ENCODE measurements at places on chromosomes 1 and 21.
A peak's percentile ranks its signal among the peaks of the same experiment; 100 is the strongest.

GRCh38 chr21:30924146-30924700 lies 42.8 kb upstream of the KRTAP11-1 start:
- DNase-seq, result no peak

DNA sequence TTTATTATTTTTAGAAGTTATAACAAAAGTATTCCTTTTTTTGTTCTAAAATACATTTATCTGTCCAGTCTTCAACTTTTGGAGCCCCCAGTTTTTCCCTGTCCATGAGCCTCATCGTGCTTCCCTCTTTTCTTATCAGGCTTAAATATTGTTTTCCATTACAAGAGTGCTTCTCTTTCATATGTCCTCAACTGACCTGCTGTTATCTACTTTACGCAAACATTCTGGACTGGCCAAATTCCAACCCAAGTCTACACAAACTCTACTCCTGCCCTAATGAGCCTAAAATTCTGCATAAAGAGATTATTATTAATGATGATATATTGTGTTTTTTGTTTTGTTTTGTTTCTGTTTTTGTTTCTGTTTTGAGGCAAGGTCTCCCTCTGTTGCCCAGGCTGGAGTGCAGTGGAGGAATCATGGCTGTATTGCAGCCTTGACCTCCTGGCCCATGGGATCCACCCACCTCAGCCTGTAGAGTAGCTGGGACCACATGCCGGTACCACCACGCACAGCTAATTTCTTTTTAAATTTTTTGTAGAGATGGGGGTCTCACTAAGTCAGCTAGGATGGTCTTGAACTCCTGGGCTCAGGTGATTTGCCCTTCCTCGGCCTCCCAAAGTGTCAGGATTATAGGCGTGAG lies 318.8 kb upstream of the NEGR1 start:
- DNase-seq, result no peak

DNA sequence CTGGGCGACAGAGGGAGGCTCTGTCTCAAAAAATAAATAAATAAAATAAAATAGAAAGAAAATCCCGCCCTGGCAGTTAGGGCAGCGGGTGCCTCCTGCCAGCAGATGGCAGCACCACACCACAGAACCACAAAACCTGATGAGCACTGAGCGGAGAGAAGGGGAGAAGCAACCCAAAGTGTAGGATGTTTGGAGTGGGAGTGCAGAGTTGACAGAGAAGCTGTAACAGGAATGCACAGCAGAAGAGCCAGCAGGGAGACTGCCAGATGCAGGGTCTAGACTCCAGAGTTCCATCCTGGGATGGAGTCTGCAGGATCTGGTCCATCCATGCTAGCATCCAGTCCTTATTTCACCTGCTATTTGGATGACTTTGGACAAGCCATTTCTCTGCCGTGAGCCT lies 29.7 kb upstream of the KIRREL1 start:
- DNase-seq, result peak; percentile 86

- no peak for DNase-seq
These were observed 27.2 kb upstream of the CAPZB start for GRCh38 chr1:19512545-19512944.

DNA sequence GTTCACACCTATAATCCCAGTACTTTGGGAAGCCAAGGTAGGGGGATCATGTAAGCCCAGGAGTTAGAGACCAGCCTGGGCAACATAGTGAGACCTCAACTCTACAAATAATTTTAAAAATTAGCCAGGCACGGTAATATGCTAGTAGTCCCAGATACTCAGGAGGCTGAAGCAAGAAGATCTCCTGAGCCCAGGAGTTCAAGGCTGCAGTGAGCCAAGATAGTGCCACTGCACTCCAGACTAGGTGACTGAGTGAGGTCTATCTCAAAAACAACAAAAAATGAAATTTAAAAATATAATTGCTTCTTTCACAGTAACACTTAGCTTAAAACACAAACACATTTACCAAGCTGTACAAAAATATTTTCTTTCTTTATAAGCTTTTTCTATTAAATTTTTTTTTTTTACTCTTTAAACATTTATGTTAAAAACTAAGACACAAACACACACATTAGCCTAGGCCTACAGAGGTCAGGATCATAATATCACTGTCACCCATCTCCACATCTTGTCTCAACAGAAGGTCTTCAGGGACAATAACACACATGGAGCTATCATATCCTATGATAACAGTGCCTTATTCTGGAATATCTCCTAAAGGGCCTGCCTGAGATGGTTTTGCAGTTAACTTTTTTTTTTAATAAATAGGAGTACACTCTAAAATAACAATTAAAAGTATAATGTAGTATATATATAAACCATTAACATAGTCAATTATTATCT lies 43.9 kb downstream of the TESK2 start:
- no peak for DNase-seq

DNA sequence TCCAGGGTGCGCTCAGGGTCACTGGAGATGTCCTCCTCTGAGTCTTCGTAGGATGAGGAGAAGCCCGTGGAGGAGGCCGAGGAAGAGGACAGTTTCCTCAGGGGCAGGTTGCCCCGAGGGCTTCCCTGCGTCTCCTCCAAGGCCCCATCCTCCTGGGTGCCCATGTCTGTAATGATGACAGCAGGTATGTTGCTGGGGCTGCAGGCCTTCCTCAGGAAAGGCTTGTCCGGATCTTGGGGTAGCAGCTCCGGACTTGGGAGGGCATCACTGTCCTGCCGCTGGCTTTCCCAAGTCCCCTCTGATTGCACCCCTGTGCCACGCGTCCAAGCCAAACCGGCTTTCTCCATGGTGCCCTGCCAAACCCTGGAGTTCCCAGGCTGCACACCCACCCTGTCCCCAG lies 3.5 kb downstream of the ITPKB start:
- DNase-seq, result no peak

- DNase-seq, result peak; percentile 28
These were observed 369.7 kb downstream of the RRAGC start for GRCh38 chr1:38489844-38490270.

DNA sequence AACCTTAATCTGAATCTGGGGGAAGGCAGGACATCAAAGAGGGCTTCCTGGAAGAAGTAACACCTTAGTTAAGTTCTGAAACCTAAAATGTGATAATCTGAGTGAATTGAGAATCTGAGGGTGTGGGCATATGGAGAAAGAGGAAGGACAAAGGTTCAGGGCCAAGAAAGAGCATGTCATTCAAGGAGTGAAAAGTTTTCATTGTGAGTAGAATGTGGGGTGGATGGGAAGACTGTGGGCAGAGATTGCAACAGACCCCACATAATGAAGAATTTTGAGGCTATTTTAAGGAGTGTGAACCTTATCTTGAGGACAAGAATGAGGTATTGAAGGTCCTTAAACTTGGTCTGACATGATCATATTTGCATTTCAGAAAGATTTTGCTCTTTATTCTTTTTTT lies 227.2 kb downstream of the PTGER3 start:
- DNase-seq, result no peak

- DNase-seq, result no peak
These were observed 14.8 kb upstream of the S1PR1 start for GRCh38 chr1:101221945-101222429.

DNA sequence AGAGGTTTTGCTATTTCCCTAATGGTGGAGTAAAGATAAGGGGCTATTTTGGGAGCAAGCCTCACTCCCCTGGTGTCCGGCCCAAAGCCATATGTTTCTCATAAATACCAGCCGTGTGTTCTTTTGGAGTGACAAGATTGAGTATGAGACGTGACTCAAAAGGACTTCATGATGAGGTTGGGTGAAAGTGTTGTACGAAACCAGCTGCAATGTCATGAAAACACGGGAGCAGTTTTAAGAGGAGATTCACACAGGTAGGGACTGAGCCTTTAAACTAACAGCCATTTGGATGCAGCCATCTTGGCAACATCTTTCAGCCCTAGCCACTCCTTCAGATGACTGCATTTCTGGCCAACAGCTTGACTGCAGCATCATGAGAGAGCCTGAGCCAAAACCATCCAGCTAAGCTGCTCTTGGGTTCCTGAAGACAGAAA lies 532.3 kb upstream of the USP24 start:
- DNase-seq, result no peak

- DNase-seq, result no peak
These were observed 27.3 kb downstream of the VANGL2 start for GRCh38 chr1:160427625-160428024.

DNA sequence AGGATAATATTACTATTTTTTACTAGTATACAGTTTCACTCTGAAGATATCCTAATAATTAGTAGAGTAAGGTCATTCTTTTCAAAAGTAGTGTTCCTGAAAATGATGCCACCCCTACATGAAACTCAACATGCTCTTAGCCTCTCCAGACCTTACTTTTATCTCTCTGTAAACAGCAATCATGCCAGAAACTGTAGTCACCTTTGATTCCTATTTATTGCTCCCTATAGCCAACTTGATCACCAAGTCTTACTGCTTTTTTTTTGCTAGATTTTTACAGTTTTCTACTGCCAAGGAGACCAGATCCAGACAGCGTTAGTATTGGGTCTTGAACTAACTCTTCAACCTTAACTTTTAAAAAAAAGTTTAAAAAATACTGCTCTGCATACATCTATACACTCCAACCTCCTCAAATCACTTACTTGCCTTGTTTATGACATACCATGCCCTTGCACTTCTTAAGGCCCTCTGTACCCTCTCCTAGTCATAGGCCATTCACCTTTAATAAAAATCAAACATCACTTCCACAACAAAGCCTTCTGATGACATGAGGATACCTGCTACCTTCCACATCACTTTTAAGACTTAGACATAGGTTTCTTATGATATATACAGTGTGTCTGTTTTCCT lies 36.1 kb downstream of the ZNHIT6 start:
- no peak for DNase-seq

- DNase-seq, result peak; percentile 92
These were observed 539 bp downstream of the ATP8B2 start for GRCh38 chr1:154325583-154326545.

DNA sequence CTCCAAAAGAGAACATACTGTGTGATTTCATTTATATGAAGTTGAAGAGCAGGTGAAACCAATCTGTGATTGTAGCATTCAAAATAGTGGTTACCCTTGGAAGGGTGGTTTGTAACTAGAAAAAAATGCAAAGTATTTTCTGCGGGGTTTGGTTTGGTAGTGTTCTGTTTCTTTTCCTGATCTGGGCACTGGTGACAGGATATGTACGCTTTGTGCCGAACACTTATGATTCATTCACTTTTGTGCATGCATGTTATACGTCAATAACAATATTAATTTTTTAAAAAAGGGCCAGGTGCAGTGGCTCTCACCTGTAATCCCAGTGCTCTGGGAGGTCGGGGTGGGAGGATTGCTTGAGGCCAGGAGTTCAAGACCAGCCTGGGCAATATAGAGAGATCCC lies 63.8 kb downstream of the CD34 start:
- DNase-seq, result no peak

DNA sequence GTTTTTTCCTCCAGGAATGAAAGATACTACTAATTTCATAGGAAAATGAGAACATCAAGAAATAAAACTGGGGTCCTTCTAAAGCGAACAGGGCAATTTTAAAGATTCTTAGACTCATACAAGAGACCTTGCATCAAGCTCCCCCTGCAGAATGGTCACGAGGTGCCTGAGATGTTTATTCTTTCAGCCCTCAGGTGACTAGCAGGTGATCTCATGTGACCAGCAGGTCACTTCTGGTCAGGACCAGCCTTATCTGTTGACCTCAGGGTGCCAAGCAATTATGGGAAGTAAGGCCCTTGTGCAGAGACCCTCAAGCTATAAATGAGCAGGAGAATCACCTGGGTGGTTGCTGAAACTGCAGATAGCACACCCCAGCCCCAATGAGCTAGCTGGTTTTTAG lies 20.6 kb upstream of the TMEM51 start:
- DNase-seq, result no peak

GRCh38 chr1:205629751-205630150 lies 2.1 kb downstream of the ELK4 start:
- no peak for DNase-seq

GRCh38 chr1:46472498-46473181 lies 17.0 kb upstream of the DMBX1 start:
- no peak for DNase-seq

GRCh38 chr1:45923343-45923742 lies 119.9 kb downstream of the MAST2 start:
- no peak for DNase-seq

- DNase-seq, result no peak
These were observed 51.6 kb downstream of the IRF2BP2 start for GRCh38 chr1:234558330-234558836.

- DNase-seq, result no peak
These were observed 304.5 kb downstream of the TTLL7 start for GRCh38 chr1:83694449-83694848.

DNA sequence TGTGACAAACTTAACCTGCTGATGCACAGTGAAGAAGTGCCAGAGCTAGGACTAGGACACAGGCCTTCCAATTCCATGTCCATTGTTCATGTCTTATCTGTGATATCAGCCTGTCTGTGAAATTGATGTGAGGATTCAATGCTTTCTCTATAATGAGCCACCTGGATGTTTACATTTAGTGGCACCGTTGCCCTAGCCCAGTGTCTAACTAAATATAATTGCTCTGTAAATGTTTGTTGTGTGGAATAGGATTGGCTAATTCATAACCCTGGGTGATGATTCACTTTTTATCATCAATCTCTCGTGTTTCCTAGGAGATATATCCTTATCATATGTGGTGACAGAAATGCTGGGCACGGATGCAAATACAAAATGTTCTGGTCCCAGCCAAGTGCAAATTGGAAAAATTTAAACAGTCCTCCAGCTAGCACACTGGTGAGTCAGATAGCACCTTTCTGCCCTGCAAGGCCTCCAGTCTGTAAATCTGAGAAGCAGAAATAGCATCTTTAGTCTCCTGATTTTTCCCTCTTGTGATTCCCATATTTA lies 46.9 kb upstream of the GNG12 start:
- DNase-seq, result no peak

GRCh38 chr1:209486861-209487593 lies 96.5 kb upstream of the CAMK1G start:
- peak; percentile 26 for DNase-seq

- DNase-seq, result no peak
These were observed 52.7 kb downstream of the TRIM33 start for GRCh38 chr1:114458237-114458777.

DNA sequence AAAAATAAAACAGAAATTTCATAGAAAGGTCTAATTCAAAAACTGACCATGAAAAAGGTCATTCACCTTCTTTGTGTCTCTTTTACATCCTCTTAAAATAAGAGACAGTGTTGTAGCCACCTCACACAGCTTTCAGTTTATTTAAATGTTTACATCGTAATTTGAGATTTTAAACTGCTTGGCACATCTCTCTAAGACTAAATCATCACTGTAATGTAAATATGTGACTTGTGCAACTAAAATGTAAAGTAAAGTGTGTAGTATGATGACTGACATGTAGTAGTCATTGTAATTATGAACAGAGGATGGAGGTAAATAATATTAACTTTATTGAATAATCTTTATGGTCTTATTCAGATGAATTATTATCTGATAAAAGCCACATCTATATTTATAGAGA lies 283.9 kb downstream of the KCNT2 start:
- DNase-seq, result no peak
